ENCODE measurements at places on chromosomes 12 and 14. TPM values are rescaled to one million over a fixed set of nuclear protein-coding genes. Genes with fewer than 3 reads are reported as not detected.

DNA sequence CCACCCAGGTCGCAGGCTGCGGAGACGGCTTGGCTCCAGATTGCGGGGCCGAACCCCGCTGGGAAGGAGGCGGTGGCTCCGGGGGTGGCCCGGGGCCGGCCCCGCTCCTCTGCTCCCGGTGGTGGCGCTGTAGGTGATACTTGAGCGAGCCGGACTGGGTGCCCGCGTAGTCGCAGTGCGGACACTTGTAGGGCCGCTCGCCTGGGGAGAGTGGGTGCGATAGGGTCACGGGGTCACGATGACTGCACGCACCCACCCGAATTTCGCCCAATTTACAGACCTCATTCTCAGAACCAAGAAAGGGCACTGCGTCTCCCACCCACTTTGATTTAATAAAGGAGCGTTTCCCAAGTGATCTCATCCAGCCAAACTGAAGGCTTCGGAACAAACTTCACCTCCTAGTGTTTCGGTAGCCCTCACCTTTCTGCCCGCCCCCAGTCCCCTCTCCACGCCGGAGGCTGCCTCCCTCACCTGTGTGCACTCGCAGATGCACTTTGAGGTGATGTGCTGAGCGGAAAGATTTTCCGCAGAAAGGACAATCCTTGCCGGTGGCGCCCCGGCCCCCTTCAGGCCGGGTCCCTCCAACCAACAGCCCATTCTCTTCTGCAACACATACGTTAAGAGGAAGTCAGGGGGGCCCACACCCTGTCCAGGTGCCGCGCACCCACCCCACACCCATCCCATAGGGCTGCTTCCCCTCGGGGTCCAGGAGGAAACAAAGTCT, 7.4 kb downstream of the ZNF219 start:
- H3K36me3 ChIP-seq: no peaks in the 10 kb centered on the region
- H3K4me1 ChIP-seq: peaks cover 24% of the 10 kb centered on the region
- H3K4me3 ChIP-seq: no peak overlapping the region
- H3K27me3 ChIP-seq: no peaks in the 10 kb centered on the region
- DNase-seq: no peak

DNA sequence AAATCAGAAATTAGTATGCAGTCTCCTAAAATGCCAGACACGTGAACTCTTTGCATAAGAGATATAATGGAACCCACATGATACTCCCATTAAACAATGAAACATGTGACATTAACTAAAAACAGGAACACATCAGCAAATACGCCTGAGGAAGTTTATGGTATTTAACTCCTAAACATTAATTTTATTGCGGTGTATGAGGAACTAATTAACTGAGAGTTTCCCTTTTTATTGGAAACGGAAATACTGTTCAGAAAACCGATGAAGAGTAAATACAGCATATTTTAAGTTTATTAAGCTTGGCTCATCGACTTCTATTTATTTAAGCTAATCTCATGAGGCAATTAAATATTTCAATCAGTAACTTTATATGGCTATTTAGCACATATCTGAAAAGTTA, 290.3 kb downstream of the SOX5 start:
- DNase-seq: no peak
- H3K27ac ChIP-seq: no peak overlapping the region
- no peaks in the 10 kb centered on the region for H3K36me3 ChIP-seq
- H3K4me1 ChIP-seq: no peaks in the 10 kb centered on the region
- H3K4me3 ChIP-seq: no peak overlapping the region
- H3K27me3 ChIP-seq: no peaks in the 10 kb centered on the region

DNA sequence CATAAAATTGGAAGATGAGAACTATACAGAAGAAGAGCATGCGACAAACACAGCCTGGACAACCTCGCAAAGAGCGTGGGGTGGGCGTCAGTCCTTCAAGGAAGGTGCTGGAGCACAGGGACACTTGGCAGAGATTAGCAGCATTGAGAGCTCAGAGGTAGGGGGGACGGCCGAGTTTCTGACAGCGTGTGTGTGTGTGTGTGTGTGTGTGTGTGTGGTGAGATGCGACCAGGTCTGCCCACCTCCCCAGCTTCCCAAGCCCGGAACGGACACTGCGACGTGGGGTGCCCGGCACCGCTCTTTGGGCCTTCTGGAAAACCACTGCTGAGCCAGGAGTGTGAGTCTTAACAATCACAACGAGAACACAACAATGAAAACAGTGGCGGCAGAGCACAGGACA, 17.9 kb upstream of the FBXO21 start:
- H3K4me1 ChIP-seq: no peaks in the 10 kb centered on the region
- no peak overlapping the region for H3K4me3 ChIP-seq
- DNase-seq: no peak
- H3K27me3 ChIP-seq: peaks cover 28% of the 10 kb centered on the region
- H3K27ac ChIP-seq: no peak overlapping the region

GRCh38 chr12:100953677-100954076, 159.1 kb downstream of the ANO4 start:
- H3K36me3 ChIP-seq: no peaks in the 10 kb centered on the region
- no peak overlapping the region for H3K27ac ChIP-seq
- H3K4me1 ChIP-seq: no peaks in the 10 kb centered on the region
- no peak for DNase-seq
- H3K27me3 ChIP-seq: no peaks in the 10 kb centered on the region

DNA sequence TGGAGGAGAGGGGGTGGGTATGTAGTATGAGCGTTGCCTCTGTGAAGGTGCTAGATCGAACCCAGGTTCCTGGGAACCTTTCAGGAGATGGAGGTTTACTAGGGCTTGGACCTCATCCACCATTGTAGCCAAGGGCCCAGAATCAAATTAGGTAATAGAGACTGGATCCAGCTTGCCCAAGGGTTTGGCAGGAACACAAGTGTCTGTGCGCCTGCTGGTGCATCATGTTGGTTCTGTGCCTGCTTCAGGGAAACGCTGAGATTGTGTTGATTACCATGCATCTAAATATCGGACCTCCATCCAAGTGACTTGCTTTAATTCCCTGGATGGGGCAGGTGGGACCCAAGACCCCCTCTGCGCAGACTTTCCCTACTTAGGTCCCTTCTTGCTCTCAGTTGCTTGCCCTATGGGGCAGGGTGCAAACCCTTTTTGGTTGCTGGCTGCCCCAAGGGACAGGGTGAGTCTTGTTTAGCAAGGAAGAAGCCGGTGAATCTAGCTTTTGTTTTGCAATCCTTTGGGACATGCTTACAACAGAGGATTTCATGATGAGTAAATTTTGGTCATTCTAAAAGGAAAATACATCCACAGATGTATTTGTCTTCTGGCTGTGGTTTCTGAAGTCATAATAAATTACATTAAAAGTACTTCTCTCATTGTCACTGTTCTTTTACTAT, 189.8 kb upstream of the PRICKLE1 start:
- H3K27ac ChIP-seq: no peak overlapping the region
- H3K4me3 ChIP-seq: no peak overlapping the region
- H3K4me1 ChIP-seq: no peaks in the 10 kb centered on the region
- no peak for DNase-seq
- no peaks in the 10 kb centered on the region for H3K36me3 ChIP-seq
- peaks cover 2% of the 10 kb centered on the region for H3K27me3 ChIP-seq

SLC38A4 gene
- not detected for total RNA-seq

TAS2R10 gene
- 0.44 TPM for total RNA-seq

TAS2R8 gene
- not detected for total RNA-seq

Data from activated B cell treated with CpG ODN at 0.5 μM for 24 hours (primary cell).